ENCODE measurements at places on chromosomes 2 and 18.

GRCh38 chr18:10252494-10252893, 201.9 kb upstream of the APCDD1 start:
- no peak for DNase-seq
- H3K27ac ChIP-seq, result no peak overlapping the region
- no peak overlapping the region for H3K4me3 ChIP-seq
- H3K4me1 ChIP-seq, result no peaks in the 10 kb centered on the region
- peaks cover 9% of the 10 kb centered on the region for H3K27me3 ChIP-seq
- H3K36me3 ChIP-seq, result no peaks in the 10 kb centered on the region

GRCh38 chr2:117825437-117825836, 10.9 kb downstream of the DDX18 start:
- peaks cover 51% of the 10 kb centered on the region for H3K36me3 ChIP-seq
- no peaks in the 10 kb centered on the region for H3K27me3 ChIP-seq
- peaks cover 2% of the 10 kb centered on the region for H3K4me1 ChIP-seq
- H3K27ac ChIP-seq, result no peak overlapping the region

DNA sequence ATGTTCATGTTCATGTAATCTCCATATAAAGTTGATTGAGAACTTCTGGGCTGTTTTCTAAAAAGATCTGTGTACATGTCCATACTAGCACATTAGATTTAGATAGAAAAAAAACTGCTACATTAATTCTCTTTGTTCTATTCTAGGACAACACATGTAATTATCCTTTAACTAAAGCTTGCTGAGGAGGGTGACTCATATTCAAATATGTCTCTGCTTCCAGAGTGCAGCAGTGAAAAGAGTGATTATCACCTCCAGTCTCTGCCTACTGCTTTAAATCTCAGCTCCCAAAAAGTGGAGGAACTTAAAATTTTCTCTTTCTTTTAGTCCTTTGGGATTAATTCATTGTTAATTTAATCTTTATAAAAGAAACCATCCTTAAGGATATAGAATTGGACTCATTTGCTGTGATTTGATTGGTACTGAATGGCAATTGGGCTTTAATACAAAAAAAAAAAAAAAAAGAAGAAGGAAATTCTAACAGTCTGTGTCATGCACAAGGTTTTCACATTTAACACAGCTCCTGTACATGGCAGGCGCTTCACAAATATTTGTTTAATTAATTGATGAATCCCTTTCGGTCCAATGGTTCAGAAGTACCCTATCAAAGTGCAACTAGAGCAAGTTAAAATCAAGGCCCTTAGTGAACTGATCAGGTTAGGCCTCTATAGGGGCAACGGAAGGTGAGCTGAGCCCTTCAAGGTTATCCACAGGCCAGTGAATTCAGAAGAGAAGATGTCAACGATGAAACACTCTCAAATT, 214.0 kb upstream of the KCNJ3 start:
- H3K4me3 ChIP-seq, result no peak overlapping the region
- no peak overlapping the region for H3K27ac ChIP-seq
- no peaks in the 10 kb centered on the region for H3K36me3 ChIP-seq
- H3K4me1 ChIP-seq, result no peaks in the 10 kb centered on the region
- DNase-seq, result no peak
- no peaks in the 10 kb centered on the region for H3K27me3 ChIP-seq

GRCh38 chr2:61493523-61493942, 22.6 kb upstream of the USP34 start:
- peak overlapping the region; percentile 39 for H3K27ac ChIP-seq
- H3K4me1 ChIP-seq, result peaks cover 15% of the 10 kb centered on the region
- H3K4me3 ChIP-seq, result peak overlapping the region; percentile 13

- no peak overlapping the region for H3K4me3 ChIP-seq
- peaks cover 4% of the 10 kb centered on the region for H3K4me1 ChIP-seq
- H3K27me3 ChIP-seq, result peaks cover 56% of the 10 kb centered on the region
- no peak for DNase-seq
- no peaks in the 10 kb centered on the region for H3K36me3 ChIP-seq
Observed at GRCh38 chr2:20226152-20226545, 1.2 kb upstream of the SDC1 start.

GRCh38 chr2:106032676-106033075, 161.4 kb downstream of the UXS1 start:
- H3K27ac ChIP-seq, result no peak overlapping the region
- no peak for DNase-seq
- H3K27me3 ChIP-seq, result no peaks in the 10 kb centered on the region
- peaks cover 5% of the 10 kb centered on the region for H3K36me3 ChIP-seq
- no peak overlapping the region for H3K4me3 ChIP-seq
- H3K4me1 ChIP-seq, result peaks cover 9% of the 10 kb centered on the region

GRCh38 chr2:10346929-10347561, 44.3 kb downstream of the HPCAL1 start:
- no peak overlapping the region for H3K4me3 ChIP-seq
- DNase-seq, result no peak
- H3K27me3 ChIP-seq, result no peaks in the 10 kb centered on the region
- H3K4me1 ChIP-seq, result peaks cover 20% of the 10 kb centered on the region
- H3K27ac ChIP-seq, result no peak overlapping the region
- peaks cover 7% of the 10 kb centered on the region for H3K36me3 ChIP-seq

- H3K27ac ChIP-seq, result no peak overlapping the region
- H3K4me1 ChIP-seq, result peaks cover 5% of the 10 kb centered on the region
- no peak overlapping the region for H3K4me3 ChIP-seq
Observed at GRCh38 chr2:151670346-151670745, 63.9 kb downstream of the NEB start.

DNA sequence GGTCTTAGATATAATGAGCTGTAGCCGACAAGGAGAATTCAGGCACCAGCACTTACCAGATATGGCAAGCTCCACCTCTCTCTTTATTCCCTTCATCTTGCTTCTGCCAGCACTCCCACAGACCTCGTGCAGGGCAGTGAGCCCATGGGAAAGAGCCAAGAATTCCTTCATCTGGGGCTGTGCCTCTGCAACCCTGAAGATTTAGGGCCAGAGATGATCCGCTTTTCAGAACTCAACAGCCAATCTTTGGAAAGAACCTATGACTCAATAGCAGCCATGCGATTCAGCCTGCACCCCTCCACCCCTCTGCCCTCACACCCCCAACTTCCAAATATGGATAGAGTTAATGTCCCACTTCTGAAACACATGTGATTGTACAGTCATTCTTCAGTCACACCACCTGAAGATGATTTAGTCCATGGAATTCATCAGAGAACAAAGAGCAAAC, 533.7 kb upstream of the TNP1 start:
- no peaks in the 10 kb centered on the region for H3K27me3 ChIP-seq
- no peak overlapping the region for H3K4me3 ChIP-seq
- peaks cover 7% of the 10 kb centered on the region for H3K36me3 ChIP-seq

DNA sequence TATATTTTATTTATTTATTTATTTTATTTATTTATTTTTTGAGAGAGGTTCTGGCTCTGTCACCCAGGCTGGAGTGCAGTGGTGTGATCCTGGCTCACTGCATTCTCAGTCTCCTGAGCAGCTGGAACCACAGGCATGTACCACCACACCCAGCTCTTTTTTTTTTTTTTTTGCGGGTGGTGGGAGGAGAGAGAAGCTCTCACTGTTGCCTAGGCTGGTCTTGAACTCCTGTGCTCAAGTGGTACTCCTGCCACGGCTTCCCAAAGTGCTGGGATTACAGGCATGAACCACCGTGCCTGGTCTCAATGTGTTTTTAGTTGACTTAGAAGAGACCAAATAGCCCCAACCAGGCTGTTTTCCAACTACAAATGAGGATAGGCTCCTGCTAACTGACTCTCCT, 80.7 kb downstream of the PDCL3 start:
- H3K27ac ChIP-seq, result peak overlapping the region; percentile 86
- H3K4me1 ChIP-seq, result peaks cover 27% of the 10 kb centered on the region
- H3K27me3 ChIP-seq, result peaks cover 7% of the 10 kb centered on the region
- peak overlapping the region; percentile 83 for H3K4me3 ChIP-seq
- DNase-seq, result no peak
- peaks cover 9% of the 10 kb centered on the region for H3K36me3 ChIP-seq
